ENCODE measurements at places on chromosomes 11 and 22.

DNA sequence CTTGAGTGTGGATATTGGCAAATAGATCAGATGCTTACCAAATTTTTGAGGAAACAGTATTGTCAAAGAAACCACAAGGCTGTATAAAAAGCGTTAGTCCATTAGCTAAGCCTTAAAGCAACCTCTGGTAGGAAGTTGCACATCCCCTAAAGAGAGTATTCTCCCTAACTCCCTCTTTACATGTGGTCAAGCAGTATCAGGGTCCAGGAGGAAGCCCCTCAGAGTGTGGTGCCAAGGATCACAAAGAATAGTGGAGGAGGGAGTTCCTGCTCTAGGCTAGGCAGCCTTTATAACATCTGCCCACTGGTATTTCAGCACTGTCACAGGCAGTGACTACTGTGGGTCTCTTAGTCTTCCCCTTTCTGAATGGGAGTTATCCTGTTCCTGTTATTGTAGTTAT, 18.8 kb upstream of the AMPD3 start:
- no peak for DNase-seq

- DNase-seq: no peak
Observed at GRCh38 chr11:130103296-130103814, 33.7 kb downstream of the APLP2 start.

DNA sequence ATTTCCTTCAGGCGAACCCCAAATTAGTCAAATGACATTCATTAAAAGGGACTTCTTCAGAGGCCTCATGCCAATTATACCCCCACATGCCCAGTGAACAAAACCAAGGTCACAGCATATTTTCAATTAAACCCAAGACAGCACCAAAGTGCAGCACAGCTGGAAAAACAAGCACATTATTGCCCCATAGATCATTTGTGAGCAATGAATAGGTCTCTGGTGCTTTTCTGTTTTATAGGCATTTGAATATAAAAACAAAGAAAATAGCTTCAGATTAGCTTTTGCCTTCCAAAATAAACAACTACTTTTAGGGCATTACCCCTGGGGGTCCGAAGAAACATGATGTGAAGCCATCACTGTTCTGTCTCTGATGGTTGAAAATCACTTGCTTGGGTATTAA, 1319.9 kb downstream of the LRRC4C start:
- DNase-seq: no peak

DNA sequence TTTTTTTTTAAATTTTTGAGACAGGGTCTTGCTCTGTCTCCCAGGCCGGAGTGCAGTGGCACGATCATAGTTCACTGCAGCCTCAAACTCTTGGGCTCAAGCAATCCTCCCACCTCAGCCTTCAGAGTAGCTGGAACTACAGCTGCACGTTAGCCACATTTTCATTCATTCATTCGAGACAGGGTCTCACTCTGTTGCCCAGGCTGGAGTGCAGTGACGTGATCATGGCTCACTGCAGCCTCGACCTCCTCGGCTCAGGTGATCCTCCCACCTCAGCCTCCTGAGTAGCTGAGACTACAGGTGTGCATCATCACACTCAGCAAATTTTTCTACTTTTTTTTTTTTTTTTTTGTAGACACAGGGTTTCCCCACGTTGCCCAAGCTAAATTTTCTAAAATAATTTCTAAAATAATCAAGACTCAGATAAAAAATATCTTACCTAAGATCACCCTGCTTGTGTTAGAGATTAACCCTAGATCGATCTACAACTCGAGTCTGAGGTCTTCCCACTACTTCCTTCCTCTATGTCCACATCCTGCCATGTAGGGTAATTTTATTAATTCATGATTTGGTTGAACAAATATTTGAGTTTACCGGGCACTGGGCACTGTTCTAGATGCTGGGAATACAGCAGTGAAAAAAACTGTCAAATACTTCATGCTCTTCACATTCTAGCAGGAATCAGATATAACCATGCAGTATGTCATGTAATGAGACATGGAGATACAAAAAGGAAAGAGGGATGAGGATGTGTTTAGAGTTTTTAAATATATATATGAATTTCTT, 15.1 kb downstream of the EIF4G2 start:
- no peak for DNase-seq

GRCh38 chr22:37804352-37804880, 3.3 kb upstream of the GCAT start:
- no peak for DNase-seq

Data from NK-92 treated with Interleukin-12 subunit alpha and Interleukin-12 subunit beta, amount 100 ng/mL, for 24 hours (cell line).